AG09309 (cell line): ENCODE measurements at places on chromosomes 5 and 9.

DNA sequence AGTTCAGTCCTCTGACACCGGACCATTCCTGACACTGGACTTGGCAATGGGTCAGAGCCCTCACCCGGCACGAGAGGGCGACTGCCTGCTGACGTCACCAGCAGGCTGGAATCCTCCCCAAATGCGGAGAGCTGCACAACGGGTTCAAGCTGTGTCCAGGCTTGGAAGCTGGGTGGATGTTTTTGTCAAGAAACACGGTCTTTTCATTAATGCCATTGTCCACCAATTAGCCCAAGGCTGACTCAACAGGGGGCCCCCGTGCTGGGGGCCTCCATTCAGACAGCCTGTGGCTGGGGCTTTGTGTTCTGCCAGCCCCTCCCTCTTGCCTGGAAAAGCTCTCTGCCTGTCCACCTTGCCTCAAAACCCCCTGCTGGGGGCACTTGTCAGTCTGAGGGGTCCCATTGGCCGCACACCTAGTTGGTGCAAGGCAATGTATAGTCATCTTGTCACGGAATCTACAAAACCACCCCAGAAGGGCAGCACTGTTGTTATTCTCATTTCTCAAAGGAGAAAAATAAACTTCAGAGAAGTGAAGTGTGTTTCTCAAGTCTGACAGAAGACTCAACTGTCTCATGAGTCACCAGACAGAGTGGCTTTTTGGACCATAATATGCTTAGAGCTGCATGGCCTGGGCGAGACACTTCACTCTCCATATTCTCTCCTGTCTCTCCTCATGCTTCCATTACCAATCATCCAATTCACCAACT lies 24.6 kb downstream of the NDUFA8 start:
- DNase-seq: no peak

DNA sequence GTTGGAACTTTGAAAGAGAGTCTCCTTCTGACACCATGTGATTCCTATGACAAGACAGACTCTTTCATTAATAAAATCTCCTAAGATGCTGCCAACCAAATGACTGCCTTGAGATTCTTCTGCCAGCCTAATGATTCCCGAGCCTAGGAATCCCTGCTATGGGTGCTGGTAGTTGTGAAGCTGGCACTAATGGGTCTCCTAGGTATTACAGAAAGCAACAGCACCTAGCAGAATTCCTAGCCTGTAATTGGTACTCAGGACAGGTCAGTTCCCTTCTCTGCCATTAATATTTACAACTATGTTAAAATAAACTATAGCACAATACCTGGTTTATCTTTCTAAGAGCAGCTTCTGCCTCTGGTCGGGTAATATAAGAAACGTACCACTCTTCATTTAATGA lies 19.3 kb downstream of the C5orf58 start:
- no peak for DNase-seq

GRCh38 chr5:117379521-117379920 lies 804.9 kb upstream of the SEMA6A start:
- DNase-seq: no peak

DNA sequence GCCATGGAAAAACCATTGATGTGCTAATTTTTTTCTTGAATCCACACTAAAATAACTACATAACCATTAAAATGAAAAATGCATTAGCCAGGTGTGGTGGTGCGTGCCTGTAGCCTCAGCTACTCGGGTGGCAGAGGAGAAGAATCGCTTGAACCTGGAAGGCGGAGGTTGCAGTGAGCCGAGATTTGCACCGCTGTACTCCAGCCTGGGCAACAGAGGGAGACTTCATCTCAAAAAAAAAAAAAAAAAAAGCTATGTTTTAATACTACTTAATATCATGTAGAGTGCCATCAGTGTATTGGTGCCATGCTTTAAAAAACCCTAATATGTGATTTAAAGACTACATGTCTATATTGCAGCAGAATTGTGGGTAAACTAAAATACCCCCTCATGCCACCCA lies 58.9 kb downstream of the NDFIP1 start:
- no peak for DNase-seq

DNA sequence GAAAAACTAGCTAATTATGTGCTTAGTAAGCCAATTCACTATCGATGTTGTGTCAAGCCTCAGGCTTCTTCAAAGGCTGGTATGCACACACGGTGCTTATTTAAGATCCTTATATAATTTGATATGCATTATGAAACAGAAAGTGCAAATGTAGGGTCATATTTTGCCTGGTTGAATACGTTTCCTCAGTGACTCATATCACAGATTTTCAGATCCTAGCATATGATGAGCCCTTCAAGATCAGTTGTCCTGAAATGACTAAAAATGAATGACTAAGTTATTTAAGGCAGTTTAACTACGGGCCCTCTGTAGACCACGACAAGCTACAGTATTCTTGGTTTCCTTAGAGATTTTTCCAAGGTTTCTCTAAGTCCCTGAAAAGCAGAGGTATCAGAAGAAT lies 778.3 kb downstream of the PRELID2 start:
- DNase-seq: peak; percentile 3
